T-helper 2 cell (primary cell): ENCODE measurements at places on chromosomes 5 and 9.

DNA sequence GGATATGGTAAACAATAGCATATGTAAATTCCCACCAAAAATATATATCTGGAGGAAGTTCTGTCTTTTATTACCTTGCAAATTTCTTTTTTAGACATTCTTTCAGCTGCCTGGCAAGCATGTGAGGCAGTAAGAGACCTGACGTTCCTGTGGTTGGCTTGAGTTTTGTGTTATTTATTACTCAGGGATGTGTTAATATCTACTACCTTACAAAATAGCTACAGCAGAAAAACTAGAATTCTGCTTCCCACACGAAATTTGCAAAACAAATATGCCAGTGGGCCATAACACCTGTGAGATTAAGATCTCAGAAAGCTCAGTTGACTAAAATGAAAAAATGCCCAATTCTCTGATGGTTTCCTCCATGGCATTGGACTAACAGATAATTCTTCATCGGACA is 274.2 kb downstream of the TMEM167A start:
- no peak for DNase-seq

GRCh38 chr5:86878250-86878649 is 260.5 kb downstream of the COX7C start:
- no peak for DNase-seq

- DNase-seq, result no peak
These were observed 60.6 kb upstream of the SYK start for GRCh38 chr9:90741036-90741435.

GRCh38 chr5:146338774-146339714 is at the start of gene POU4F3:
TSS of gene POU4F3 (plus strand) at chr5:146338839. CDS start at chr5:146339113, 274 bp downstream.
- no peak for DNase-seq

GRCh38 chr5:83590966-83591365 is 119.4 kb downstream of the VCAN start:
- DNase-seq, result no peak

DNA sequence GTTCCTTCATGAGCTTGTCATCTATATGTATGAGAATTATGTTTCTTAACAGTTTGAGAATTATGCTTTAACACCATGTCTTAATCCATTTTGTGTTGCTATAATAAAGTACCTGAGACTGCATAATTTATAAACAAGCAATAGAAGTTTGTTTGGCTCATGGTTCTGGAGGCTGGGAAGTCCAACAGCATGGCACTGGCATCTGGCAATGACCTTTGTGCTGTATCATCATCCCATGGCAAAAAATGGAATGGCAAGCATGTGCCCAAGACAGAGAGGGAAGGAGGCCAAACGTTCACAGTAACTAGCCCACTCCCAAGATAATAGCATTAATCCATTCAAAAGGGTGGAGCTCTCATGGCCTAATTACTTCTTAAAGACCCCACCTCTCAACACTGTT is 67.6 kb downstream of the MTX3 start:
- DNase-seq, result no peak

DNA sequence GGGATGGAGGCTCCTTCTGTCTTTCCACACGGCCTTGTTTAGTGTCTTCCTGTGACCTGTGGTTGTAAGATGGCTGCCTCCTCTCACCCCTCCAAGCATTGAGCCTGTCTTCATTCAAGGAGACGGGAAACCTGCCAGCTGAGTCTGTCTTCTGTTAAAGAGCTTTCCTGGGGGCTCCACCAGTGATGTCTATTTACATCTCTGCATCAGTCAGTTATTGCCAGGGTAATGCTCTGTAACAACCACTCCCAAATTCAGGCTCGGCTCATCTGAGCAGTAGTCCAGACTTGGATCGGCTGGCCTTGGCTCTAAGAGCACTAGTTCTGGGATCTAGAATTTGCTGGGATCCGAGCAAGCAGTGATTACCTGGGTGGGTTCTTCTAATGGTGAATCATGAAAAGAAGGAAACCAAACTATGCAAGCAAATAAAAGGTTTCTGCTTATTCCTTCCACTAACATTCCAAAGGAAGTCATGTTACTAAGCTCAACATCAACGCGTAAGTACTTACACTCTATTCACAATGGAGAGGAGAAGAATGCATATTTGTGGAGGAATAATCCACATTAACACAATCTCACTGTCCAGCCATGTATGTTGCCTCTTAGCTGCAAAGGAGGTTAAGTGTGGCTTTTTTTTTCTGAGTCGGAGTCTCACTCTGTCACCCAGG is 61.7 kb downstream of the GALNT12 start:
- no peak for DNase-seq

DNA sequence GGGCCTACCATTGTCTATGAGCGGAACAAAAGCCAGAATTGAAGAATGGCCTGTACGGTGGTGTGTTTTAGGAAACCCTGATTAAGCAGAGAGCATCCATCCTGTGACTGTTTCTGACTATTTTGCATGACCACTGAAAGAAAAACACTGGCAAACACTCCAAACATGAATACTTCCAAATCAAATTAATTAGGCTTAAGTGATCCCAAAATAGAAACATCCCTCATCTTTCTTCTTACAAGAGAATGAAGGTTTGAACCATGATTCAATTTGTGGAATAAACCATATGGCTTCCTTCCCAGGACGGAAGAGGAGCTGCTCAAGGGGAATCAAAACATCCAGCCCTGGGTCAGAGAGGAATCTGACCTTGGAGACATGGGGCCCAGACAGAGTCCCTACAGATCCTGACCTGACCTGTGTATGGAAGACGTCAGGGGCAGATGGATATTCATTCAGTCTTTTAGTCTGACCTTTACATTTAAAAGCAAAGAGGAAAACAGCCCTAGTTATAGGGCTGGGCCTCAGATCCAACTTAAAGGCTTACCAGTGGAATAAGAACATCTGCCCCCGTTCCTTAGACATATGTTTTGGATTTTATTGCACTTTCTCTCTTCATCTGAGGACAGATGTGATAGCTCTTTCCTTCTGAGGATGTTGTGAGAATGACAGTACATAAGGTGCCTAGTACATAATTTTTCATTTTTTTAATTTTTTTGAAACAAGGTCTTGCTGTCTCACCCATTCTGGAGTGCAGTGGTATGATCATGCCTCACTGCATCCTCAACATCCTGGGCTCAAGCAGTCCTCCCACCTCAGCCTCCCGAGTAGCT is 17.6 kb upstream of the RECK start:
- no peak for DNase-seq

DNA sequence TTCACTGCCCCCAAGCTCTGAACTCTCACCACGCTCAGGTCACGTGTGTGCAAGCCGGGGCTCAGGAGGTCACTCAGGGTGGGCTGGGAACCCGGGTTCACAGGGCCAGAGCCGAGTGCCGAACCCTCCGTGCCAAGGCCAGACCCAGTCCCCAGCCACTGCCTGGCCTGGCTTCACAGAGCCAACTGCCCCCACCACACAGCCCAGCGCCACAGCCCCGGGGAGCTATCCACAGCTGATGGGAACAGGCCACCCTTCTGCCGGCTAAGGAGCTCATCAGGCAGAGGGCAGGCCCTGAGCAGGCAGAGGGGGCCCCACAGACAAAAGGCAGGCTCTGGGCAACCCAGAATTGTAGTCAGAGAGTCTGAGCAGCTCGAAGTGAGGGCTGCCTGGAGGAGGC is 117.0 kb downstream of the VAV2 start:
- no peak for DNase-seq

GRCh38 chr9:4098031-4098430 is 201.8 kb downstream of the GLIS3 start:
- no peak for DNase-seq

DNA sequence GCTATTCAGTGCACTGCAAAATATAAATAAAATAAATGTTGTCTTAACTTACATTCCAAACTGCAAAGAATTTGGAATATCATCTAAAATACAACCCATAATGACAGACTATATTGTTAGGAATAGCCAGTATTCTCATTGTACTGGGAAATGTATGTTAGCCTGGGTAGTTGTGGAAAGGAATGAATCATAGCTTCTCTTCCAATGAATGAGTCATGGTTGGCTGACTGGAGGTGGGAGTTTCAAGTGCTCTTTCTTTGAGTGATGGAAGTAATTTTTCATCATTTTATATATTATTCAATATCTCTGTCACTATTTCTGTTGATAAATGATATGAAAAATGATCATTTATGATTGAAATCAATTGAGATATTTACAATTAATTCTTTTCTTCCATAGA is 158.6 kb upstream of the ARRDC3 start:
- no peak for DNase-seq

- no peak for DNase-seq
These were observed 280.1 kb upstream of the PDE4D start for GRCh38 chr5:60173667-60174066.

DNA sequence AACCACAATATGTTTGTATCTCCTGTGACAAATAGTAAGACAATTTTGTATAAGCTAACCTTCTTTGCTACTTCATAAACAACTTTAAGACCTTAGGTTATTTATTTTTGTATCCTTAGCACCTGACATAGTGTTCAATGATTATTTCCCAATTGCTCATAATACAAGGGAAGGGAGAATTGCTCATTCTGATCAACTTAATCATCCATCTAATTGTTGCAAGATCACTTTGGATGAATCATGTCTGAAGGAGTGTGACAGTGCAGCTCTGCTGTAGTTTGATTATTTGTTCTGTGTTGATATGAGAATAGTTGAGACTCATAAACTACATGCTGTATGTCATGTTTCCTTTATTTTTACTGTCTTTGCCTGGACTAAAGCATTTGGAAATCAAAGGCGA is 721.3 kb upstream of the SEMA6A start:
- no peak for DNase-seq

GRCh38 chr5:96565582-96566265 is 96.5 kb upstream of the CAST start:
- no peak for DNase-seq

DNA sequence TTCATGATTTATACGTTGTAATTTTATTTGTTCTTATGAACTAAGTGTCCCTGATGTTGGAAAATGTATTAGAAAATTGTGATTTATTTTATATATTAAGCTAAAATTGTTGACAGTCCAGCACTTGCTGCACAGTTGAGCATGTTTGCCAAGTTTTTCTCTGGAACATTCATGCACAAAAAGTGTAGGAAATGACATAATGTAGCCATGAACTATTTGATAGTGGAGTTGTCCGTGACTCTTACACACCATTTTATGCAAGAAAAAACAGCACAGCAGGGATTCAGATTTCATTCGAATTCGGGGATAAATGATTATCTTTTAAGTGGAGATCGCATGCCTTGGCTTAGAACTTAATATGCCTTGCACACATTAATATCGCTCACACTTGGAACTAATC is 708.6 kb upstream of the WWC1 start:
- no peak for DNase-seq

GRCh38 chr9:113868501-113868900 is 7.6 kb upstream of the ZNF618 start:
- DNase-seq, result no peak

DNA sequence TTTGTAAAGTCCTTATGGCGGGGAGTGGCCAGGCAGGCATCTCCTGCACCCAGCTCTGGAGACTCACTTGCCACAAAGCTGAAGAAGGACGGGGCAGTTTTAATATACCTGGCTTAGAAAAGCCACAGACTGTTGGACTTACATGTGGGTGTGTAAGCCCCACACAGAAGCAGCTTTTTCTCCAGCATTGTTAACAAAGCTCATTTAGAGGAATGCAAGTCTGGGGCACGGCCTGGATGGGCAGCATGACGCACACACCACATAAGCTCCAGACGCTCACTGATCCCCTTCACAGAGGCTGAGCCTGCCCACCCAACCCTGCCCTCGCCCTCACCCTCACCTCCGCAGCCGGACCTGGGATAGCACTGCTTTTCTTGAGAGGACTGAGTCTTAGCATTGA is 58.0 kb upstream of the PDE8B start:
- DNase-seq, result no peak

DNA sequence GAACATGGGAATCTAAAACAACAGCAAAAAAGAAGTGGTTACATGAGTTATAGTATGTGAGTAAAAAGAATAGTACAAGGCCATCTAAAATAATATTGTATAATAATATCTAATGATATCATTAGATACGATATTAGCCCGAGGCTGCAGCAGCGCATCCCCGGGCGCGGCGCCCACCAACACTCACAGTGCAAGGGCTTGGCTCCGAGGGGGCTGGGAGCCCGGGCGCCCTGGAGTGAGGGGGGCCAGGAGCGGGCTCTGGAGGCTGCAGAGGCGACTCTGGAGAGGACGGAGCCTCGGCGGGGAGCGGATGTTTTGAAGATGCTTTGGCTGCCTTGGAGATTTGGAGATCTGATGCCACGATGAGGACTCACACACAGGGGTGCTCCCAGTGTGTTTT is 68.1 kb upstream of the TMEM252 start:
- DNase-seq, result no peak

DNA sequence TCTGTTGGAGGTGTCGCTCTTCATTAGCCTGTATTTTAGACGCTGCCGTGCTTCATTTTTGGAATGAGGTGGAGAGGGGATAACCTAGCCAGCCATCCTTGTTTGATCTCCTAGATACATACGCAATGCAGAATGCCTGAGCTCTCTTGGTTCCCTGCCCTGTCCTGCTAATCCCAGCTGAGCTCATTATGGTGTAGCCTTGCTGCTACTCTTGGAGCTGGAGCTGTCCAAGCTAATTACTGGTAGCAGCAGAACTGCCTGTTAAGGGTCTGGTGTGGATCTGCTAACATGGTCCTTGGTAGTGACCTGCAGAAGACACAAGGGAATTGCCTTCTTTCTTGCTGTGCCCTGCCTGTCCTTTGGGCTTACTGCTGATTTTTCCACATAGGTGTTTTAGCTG is 207.9 kb downstream of the CNTLN start:
- DNase-seq, result no peak

DNA sequence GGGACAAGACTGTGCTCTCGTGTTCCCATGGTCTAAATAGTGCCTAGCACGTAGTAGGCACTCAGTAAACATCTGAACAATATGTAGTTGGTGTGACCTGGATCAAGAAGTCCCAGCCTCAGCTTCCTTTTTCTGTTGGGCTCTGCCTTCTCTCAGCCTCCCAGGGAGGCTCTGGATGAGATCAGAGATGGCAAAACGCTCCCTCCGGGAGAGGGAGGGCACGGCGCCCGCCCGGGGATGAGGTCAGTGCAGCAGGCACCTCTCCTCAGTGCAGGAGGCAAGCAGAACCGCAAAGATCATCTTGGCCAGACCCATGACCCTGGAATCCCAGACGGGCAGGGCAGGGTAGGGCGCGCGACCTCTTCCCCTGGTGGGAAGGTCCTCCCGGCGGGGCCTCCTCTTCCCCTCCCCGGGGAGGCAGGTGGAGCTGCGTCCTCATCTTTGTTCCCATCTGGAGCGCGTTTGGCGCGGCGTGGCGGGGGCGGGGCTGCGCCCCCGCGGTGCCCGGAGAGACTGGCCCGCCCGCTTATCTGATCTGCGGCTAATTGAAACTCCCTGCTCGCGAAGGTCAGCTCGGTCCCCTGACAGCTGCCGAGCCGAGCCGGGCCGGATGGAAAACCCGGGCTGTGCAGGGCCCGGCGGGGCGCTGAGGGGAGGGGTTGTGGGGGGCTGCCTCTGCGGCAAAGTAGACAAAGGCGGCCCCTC is 60.9 kb downstream of the CXXC5 start:
- no peak for DNase-seq

GRCh38 chr9:5425006-5425628 is 12.6 kb downstream of the PLGRKT start:
- DNase-seq, result peak; percentile 64

DNA sequence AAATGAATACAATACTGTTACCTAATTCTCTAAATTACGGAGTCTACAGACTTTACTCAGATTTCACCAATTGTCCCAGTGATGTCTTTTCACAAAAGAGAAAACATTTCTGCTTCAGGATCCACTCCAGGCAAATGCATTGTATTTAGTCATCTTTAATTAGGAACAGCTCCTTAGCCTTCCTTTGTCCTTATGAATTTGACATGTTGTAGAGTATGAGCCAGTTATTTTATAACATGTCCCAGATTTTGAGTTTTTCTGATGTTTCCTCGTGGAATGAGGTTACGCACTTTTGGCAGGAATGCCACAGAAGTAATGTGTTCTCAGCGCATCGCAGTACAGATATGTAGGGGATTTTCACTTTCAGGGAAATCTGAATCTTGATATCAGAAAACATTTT is 10.5 kb downstream of the HABP4 start:
- no peak for DNase-seq
